T-helper 22 cell (primary cell): ENCODE measurements at places on chromosomes 3 and 15.

GRCh38 chr3:58296843-58297242 lies 9.2 kb upstream of the RPP14 start:
- no peak for DNase-seq

DNA sequence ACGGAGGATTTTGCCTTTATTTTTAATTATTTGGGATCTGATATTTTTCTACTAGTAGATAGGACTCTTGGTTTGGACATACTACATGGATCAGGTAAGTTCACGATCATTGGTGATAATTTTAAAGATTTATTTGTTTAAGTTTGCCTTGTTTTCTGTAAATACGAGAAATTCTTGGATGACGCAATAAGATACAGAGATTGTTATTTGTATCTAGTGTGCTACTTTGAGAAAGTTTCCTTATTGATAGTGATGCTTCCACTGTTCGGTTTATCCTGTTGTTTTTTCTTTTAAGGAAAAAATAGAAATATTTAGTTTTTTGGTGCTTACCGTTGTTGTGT lies 577 bp downstream of the CHD2 start:
- DNase-seq: no peak

- DNase-seq: no peak
These were observed 9.3 kb upstream of the PLXND1 start for GRCh38 chr3:129615751-129616281.

DNA sequence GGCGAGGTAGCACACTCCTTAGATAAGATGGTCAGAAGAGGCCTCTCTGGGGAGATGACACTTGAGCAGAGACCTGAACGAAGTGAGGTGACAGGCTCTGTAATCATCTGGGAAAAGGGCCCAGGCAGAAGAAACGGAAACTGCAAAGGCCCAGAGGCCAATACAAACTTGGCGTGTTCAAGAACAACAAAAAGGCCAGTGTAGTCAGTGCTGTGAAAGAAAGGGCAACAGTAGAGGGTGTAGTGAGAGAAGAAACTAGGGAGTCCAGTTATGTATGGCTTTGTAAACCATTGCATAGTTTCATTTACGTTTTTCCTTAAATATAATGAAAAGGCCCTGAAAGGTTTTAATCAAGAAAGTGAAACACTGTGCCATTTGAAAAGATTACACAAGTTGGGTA lies 31.8 kb downstream of the PLD1 start:
- no peak for DNase-seq

- no peak for DNase-seq
These were observed 175.4 kb upstream of the NR2E3 start for GRCh38 chr15:71634820-71635560.

- DNase-seq: no peak
These were observed 36.3 kb downstream of the LRTM1 start for GRCh38 chr3:54891540-54891897.

DNA sequence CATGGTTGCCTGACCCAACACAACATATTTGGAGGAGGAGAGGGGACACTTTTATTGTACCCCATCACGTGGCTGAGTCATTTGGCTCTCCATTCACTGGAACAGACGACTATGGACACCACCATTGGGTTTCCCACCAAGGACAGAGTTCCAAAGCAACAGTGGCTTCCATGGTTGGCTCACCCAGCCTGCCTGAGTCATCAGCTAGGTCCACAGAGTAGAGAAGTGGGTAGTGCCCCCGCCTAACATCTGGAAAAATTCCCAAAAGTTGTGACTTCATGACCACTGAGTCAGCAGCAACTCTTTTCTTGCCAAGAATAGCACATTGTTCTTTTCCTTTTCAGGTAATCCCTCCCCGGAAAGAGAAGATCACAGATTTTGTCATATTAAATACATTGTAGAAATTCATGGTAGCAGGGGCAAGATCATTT lies 3.0 kb upstream of the PPP1R2 start:
- peak; percentile 34 for DNase-seq

DNA sequence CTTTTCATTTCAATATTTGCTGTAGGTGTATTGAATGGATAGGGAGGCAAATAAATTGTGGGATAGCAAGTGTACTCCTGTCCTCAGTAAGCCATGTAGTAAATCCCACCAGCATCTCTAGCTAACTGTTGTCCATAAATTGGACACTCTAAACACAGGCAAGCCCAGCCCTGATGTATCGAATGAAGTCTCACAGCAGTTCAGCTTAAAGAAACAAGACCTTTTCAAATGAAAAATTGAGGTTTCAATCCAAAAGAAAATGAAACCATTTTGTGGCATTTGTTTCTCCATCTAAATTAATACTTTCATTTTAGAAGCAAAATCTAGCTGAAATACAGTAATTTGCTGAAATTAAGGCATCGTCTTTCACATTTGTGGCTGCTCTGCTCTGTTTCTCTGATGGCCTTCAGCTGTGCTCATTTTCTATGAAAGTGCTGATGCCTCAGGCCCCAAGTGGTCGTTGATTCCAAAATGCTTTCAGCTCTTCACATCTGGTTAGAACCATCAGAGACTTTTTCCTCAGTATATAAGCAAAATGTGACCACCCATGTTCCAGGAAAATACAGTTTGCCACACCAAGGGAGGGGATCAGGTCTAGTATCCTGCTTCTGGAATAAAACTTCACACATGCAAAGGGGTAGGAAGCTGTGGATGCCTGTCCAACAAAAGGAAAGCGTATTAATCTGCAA lies 245.0 kb downstream of the ZMAT3 start:
- DNase-seq: no peak

GRCh38 chr15:80573606-80574005 lies 121.5 kb upstream of the ABHD17C start:
- DNase-seq: no peak
